Epithelial cell of esophagus (primary cell): ENCODE measurements at places on chromosomes 7 and 10.
A peak's percentile ranks its signal among the peaks of the same experiment; 100 is the strongest.

DNA sequence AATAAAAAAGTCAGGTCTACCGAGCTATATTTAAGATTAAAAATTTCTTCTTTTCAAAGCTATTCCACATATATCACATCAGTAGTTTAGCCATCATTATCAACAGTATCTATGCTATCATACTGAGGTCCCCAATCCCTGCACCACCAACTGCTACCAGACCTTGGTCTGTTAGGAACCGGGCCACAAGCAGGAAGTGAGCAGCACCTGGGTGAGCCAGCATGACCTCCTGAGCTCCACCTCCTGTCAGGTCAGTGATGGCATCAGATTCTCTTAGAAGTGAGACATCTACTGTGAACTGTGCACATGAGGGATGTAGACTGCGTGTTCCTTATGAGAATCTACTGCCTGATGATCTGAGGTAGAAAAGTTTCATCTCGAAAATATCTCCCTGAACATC is 632.1 kb upstream of the KCND2 start:
- DNase-seq: no peak

DNA sequence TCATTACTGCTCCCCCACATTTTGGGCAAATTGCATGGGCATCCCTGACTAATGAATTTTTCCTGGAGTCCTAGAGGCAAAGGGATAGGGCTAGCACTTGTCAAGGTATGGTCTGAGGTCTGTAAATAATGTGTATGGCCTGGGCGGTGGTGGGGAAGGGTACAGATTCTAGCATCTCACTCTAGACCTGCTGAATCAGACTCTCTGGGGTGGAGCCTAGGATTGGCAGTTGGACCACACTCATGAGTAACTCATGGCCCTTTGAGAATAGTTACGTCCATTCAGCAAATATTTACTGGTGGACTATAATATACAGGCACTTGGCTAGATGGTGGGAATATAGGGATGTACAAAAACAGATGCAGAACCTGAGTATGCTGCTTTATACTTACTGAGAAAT is 118.0 kb downstream of the CELF2 start:
- no peak for DNase-seq

- no peak for DNase-seq
Measured at GRCh38 chr7:96196676-96197075, 125.2 kb downstream of the SLC25A13 start.

DNA sequence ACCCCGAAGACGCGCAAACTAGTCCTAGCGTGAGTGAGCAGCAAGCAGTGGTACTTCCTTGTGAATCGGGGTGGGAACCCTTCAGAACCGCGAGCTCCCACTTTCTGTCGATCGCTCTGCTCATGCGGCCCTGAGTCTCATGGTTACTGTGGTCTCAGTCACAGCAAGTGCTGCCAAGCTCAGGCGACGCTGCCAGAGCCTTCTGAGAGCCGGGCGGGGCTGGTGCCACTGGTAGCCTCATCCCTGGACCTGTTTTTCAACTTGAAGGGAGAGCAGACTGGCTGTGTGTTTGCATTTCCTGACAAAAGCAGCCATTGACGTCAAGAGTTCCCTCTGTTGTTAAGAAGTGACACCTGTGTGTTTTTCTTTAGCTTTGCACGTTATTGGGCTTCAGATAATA is 32.9 kb upstream of the BHLHA15 start:
- DNase-seq: peak; percentile 72

DNA sequence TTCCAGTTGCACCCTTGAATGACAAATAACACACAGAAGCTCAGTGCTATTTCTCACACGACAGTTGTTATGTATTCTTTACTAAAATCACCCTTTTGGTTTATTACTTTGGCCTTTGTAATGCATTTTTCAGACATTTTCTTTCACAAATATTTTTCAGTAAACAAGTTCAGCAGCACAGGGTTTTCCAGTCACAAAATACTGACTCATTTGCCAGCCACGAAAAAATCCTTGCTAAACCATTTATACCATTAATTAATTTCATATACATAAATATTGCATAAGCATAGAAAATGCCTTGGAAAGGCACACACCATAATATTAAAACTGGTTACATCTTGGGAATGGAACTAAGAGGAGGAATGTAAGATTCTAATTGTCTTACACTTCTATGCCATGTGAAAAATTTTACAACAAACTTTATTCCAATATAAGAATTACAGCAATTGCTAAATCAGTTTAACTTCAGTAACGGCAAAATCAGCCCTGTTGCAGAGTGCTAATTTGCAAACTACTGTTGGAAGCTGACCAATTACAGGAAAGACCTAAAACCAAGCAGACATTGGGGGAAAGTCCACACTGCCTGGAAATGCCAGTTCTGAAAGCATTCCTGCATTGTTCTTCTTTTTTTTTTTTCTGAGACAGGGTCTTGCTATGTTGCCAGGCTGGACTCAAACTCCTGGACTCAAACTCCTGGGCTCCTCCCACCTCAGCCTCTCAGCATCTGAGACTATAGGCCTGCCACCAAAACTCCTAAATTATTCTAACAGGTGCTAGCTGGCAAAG is 31.6 kb upstream of the PBLD start:
- no peak for DNase-seq

DNA sequence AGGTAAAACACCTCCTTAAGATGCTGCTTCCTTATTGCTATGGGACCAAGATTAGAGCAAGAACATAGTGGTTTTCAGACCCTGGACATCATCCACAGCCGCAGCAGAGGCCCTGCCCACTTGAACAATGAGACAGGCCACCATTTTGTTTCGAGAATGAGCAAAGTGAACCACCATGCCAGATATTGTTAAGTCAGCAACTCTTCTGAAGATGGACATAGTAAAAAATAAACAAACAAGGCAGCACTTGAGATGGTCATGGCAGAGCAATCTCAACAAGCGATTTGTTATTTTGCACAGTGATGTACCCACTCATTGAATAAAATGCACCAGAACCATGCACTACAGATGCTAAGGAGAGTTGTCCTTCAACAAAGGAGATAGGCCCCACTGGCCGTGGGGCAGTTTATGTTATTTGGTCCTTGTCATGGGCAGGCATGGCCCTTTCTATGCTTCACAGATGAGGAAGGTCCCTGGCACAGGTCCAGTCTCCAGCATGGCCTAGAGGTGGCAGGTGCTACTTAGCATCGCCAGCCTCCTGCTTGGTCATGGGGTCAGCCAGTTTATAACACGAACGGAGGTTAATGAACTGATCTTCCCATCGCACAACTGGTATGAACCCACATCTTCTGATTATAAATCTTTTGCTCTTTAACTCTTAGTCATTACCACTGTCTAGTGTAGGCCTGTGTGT is 44.1 kb downstream of the IKZF1 start:
- DNase-seq: no peak

- DNase-seq: no peak
Measured at GRCh38 chr10:103202319-103202718, 9.2 kb upstream of the NT5C2 start.

DNA sequence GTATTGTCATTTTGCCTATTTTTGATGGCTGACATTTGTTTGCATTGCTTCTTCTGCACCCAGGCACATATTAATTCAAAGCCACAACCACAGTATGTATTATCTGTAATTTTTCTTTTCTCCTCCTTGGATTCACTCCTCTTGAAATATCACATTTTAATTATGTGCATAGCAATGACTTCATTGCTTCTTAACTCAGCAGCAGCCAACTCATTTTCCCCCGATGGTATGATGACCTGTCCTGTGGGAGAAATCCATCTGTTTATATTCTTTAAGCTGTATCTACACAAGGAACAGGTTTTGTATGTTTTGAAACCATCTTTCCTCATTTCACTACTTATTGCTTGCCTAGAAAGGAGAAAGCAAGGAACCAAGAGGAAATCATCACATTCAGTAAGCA is 588.8 kb downstream of the INHBA start:
- peak; percentile 80 for DNase-seq

DNA sequence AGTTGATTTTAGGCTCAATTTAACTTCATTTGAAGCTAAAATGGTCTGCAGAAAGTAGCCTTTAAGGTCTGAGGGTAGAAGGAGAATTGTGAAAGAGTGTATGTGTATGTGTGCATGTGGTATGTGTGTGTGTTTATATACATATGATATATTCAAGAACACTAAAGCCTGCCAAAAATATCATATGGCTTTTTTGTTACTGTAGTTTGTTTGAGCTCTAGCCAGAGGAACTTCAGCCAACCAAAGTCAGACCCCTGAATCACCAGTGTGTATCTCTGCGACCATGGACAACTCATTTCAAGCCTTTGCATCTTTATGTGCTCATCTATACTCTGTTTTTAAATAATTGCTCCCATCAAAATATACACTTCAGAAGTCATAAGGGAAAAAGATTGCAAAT is 58.4 kb upstream of the HDAC9 start:
- no peak for DNase-seq

- DNase-seq: no peak
Measured at GRCh38 chr10:35391153-35391953, 55.0 kb downstream of the CCNY start.

DNA sequence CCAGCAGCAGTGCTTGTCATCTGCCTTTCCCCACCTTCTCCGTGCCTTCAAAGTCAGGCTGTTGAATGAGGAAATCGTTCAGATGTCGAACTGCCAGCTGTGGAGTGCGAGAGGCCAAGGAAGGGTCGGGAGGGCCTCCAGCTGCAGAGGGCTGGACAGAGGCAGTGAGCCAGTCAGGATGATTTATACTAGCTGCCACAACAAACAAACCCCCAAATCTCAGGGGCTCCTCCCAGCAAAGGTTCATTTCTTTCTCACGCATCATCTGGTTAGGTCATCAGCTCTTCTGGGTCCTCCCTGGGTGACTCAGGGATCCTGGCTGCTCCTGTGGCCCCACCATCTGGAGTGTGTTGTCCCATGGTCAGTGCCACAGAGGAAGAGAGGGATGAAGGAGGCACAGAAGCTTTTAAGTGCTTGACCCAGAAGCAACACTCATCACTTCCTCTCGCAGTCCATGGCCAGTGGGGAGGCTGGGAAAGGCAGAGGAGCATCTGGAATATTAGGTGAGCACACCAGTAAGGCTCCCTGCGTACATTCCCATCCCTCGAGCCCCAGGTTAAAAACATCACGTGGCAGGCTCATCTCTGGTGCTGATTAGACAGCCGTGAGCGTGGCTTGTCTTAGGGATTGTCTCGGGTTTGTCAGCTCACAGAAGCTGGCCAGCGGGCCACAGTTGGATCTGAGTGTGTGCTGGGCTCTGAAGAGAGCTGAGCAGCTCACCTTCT is 140.7 kb downstream of the RGS10 start:
- peak; percentile 77 for DNase-seq

- DNase-seq: peak; percentile 62
Measured at GRCh38 chr10:72097448-72098300, 9.3 kb upstream of the SPOCK2 start.

- no peak for DNase-seq
Measured at GRCh38 chr10:59607970-59608369, 101.7 kb downstream of the SLC16A9 start.

GRCh38 chr10:79159141-79159651 is 90.4 kb downstream of the ZMIZ1 start:
- no peak for DNase-seq

GRCh38 chr10:11424456-11425295 is 186.8 kb downstream of the USP6NL start:
- DNase-seq: peak; percentile 60

- DNase-seq: no peak
Measured at GRCh38 chr10:117131376-117132327, 6.4 kb downstream of the VAX1 start.

- DNase-seq: no peak
Measured at GRCh38 chr7:32158751-32159745, 88.8 kb upstream of the PDE1C start.

DNA sequence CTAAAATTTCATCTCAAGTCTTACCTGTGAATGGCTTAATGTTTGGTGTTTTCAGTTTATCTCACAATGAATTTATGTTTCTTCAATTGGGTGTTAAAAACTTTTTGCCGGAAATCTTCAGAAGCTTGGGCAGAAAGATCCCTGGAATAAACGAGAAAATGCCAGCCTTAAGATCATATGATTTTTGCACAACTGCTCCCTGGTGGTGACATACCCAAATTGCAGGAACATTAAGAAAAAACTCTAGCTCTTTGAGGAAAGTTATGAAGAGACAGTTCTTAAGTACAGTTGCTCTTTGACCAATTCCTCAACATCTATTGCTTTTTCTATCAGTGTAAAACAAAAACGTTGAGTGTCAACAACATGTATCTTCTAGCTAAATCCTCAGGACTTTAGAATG is 48.2 kb upstream of the CREB5 start:
- peak; percentile 5 for DNase-seq

DNA sequence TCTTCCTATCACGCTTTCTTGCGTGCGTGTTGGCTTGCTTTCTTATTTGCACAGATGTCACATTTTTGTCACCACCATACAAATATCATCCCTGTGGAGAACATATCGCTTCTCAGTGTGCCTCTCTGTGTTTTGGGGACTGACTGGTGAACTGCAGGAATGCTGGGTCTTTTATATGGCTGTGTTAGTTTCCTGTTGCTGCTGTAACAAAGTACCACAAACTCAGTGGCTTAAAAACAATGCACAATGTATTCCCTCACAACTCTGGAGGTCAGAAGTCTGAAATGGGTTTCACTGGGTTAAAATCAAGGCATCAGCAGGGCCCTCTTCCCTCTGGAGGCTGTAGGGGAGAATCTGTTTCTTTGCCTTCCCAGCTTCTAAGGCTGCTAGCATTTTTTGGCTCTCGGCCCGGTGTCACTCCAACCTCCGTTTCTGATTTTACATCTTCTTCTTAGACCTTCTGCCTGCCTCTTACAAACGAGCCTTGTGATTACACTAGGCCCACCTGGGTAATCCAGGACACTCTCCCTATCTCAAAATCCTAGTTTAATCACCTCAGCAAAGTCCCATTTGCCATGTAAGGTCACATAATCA is 82.0 kb downstream of the LRMDA start:
- DNase-seq: no peak

GRCh38 chr7:94561841-94562514 is 52.4 kb downstream of the CASD1 start:
- DNase-seq: peak; percentile 11

- no peak for DNase-seq
Measured at GRCh38 chr7:92939666-92940360, 103.4 kb upstream of the CDK6 start.

- no peak for DNase-seq
Measured at GRCh38 chr7:32428546-32428945, 61.6 kb downstream of the LSM5 start.

DNA sequence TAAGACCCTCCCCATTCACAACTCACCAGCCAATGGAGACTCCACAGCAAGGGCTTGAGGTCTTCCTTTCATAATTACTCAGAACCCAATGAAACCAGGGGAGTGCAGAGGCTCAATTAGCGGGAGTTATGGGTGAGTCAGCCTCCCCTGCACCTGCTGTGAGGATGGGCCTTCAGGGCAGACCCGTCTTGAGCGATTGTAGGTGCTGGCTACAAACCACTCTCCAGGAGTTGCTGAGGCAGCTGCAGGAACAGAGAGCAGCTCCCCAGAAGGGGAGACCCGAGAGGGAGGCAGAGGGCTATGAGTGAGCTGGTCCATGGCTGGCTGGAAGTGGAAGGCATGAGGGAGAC is 58.5 kb upstream of the SORCS3 start:
- DNase-seq: peak; percentile 76

DNA sequence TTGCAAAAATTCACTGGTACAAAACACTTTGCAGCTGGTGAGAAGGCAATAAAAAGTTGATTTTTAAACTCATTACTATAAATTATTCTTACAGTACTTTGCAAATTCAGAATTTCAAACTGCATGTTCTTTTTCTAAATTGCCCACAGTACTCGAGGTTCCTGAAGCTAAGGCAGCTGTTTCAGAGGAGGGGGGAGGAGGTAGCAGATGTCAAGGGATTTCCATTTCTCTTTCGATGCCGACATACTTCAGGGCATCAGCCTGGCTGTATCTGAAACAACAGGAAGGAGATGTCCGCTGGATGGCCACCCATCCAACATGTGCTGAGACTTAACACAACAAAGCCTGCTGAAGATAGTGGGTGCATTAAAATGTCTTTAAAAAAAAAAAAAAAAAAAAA is 76.7 kb downstream of the EZH2 start:
- DNase-seq: no peak
